NCI-H82 (cell line): ENCODE measurements at places on chromosomes 5 and 9.

DNA sequence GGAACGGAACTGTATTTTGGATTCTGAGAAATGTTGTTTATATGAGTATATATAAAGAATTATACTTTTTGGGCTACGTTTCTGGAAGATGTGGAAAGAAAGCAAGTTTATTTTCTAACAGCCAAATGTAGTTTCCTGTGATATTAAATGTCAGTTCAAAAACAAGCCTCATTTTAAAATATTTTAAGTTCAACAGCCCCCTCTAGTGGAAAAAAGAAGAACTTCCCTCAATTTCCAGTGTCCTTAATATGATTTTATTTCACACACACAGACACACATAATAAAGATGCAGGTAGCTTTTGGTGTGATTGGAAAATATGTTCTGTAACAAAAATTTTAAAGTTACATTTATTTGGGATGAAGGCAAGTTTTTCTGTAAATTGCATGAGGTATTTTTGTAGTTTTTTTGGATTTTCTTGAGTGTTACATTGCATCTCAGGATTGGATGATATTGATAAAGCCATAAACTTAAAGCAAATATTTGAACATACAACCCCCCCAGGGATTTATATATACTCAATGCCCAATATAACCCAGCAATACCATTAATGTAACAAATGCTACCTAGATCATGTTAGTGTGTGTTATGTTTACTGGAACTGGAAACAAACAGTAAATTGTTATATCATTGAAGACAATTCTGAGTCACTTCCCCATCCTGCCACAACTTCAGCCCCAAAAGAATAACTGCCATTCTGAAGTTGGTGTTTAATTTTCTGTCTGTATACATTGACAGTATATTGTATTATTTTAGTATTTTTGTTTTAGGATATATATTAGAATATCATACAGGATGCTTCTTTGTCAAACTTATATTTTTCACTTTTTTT, 54.0 kb downstream of the CCDC171 start:
- DNase-seq, result peak; percentile 53

- no peak for DNase-seq
Measured at GRCh38 chr9:73172901-73173215, 21.2 kb downstream of the ANXA1 start.

GRCh38 chr9:110543631-110544051, 35.9 kb downstream of the SVEP1 start:
- no peak for DNase-seq

DNA sequence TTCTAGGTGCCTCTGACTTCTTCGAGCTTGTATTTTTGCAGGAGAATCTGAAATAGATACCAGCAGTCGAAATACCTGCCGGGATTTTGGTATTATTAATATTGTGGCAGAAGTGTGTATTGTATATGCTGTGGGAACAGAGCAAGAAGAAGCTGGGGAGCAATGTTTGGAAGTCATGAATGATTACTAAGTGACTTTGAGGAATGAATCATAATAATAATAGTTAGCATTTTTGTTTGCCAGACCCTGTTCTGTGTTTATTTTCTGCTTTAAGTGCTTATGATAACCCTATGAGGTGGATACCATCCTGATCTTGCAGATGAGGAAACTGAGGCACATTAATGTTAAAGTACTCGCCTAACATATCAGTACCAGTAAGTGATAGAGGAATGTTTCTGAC, 32.4 kb downstream of the RAB24 start:
- DNase-seq, result no peak

DNA sequence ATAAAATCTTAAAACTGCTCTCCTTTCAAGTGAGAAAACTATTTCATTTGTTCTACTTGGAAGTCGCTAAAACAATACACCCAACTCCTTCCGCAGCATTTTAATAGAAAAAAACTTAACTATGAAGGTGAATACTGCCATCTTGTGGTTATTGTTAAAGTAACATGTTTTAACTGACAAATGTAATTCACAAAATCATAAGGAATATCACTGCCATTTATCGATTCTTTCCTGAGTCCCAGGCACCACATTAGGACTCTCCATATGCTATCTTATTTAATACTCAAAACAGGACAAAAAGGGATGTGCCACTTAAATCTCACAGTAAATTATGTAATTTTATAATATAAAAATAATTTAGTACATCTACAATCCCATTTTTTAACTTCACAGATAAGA, 130.5 kb upstream of the ITGA1 start:
- peak; percentile 75 for DNase-seq
